ENCODE measurements at places on chromosomes 1 and 21.

DNA sequence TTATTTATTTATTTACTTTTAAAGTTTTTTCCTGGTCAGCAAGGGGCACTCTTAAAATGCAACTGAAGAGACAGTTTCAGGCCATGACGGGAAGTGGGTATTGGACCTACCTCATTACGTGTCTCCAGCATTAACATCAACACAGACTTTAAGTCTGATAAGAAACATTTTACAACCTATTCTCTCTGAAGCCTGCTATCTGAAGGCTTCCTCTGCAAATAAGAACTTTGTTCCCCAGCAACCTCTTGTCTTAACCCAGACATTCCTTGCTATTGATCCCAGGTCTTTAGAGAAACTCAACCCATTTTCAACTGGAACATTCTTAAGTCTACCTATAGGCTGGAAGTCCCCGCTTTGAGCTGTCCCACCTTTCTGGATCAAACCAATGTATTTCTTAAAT is 258.3 kb upstream of the TMPRSS15 start:
- no peak for DNase-seq

- peak; percentile 99 for DNase-seq
Measured at GRCh38 chr1:53142226-53142853, at the start of gene SLC1A7. TSS of gene SLC1A7 (minus strand) at chr1:53142638. CDS start at chr1:53142449, 189 bp downstream.

- DNase-seq: peak; percentile 43
Measured at GRCh38 chr1:54403808-54404261, 2.4 kb downstream of the SSBP3 start.

DNA sequence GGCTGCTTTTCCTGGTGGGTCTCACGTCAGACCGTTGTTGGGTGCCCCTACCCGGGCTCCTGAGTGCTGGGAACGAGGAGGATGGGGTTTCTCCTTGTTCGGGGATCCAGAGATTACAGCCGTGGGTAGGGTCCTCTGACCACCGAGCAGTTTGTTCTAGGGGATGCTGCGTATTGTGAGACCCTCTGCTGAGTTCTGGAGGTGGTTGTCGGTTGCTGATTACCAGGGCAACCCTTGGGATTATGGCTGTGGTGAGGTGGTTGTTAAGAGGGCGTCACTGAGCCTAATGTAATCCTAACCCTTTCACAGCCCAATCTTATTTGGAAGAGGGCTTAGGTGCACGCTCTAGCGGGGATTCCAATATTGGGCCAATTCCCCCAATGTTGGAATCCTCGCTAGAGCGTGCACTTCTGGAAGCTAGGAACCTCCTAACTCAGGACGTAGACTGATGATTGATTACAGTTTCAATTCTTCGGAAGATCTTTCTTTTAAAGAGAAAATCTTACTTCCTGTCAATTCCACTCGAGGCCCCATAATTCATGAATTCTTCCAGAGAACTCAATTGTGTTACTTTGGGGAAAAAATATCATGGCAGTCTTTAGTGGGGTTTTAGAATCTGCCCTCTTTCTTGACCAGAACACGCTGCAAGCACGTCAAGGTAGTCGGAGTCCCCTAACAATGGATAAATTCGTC is 483 bp downstream of the TCEANC2 start:
- peak; percentile 90 for DNase-seq

DNA sequence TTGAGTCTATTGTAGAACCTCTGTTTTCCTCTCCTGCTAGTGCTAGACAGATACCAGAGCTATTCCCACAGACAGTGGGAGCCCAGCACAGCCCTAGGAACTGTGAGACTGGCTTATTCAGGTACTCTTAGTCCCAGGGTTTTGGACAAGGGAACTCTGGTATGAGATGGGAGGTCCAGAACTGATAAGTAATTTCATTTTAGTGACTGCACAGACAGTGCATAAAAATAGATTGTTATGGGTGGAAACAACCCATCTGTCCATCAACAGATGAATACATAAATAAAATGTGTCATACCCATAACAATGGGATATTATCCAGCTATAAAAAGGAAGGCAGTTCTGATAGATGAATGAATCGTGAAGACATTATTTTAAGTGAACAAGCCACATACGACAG is 9.0 kb downstream of the EPS8L3 start:
- no peak for DNase-seq

- DNase-seq: no peak
Measured at GRCh38 chr21:38123626-38124025, 133.2 kb upstream of the KCNJ15 start.

DNA sequence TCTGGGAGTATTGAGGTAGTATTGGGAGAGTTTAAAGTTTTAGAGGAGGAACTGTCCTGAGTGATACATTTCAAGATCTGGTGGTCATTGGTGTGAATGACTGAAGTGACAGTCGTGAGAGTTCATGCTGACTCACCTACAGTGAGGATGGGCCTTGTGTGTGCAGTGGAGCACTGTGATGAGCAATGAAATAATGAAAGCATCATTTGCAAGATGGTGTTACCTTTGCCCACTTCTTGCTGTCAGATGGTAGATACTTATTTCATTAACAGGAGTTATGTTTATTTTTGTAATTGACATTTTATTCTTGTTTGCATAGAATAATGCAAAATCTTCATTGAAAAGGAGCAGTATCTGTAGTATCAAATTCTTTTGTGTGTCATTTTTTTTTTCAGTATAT is 29.0 kb downstream of the POU2F1 start:
- no peak for DNase-seq

DNA sequence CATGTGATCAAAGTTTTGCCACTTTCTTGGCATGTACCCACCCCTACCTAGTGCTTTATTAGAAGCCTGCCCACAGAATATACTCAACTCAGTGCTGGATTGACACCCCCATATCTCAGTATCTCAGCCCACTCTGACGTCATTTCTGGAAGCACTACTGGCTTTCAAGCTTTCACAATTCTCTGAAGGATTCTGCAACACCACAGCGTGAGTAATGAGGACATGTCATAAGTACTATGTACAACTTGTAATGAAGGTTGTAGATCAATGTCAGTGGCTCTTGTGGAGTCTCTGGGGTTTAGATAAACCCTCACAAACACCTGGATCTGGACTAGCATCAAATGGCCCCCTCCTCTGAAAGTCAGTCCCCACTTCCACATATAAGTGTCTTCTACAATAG is 57.2 kb downstream of the TNFSF4 start:
- no peak for DNase-seq

GRCh38 chr1:8693107-8693506 is 124.3 kb downstream of the RERE start:
- DNase-seq: no peak

GRCh38 chr1:92989936-92990583 is 28.8 kb upstream of the DIPK1A start:
- no peak for DNase-seq

DNA sequence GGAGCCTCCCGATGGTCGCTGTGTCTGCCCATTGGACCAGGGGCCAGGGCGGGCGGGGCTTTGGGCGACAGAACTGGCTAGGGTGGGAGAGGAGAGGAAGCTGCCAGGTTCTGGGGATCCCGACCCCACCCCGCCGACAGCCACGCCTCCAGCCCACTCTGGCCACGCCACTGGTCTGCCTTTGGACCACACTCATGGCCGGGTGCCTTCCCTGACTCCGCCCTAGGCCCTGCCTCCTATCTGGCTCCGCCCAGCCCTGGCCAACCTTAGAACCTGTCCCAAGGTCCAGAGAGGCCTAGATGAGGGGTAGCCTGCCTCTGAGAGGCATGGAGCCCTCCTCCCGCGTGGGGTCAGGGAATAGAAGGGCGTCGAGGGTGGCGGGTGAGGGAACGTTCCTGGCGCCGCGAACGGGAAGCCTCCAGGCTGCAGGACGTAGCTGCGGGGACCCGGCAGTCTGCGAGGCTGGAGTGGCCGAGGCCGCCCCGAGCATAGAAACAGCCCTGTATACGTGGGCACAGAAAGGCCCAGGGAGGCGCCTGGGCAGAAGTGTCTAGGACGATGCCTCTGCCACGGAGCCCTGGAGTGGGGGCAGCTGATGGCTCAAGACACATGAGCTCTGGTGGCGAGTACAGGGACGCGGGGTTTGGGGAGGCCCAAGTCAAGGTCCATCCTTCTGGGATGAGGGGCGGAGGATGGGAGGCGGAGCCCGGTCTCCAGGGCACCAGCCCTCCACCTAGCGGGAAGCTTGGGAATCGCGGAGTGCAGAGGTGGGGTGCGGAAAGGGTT is 11.5 kb upstream of the COL16A1 start:
- peak; percentile 32 for DNase-seq

- DNase-seq: peak; percentile 44
Measured at GRCh38 chr1:19219451-19219850, 9.4 kb upstream of the UBR4 start.

- peak; percentile 98 for DNase-seq
Measured at GRCh38 chr1:241513378-241513777, 6.2 kb downstream of the FH start.

- no peak for DNase-seq
Measured at GRCh38 chr1:198605406-198605805, 33.4 kb upstream of the PTPRC start.

GRCh38 chr1:7745783-7746182 is 25.3 kb upstream of the VAMP3 start:
- DNase-seq: no peak

DNA sequence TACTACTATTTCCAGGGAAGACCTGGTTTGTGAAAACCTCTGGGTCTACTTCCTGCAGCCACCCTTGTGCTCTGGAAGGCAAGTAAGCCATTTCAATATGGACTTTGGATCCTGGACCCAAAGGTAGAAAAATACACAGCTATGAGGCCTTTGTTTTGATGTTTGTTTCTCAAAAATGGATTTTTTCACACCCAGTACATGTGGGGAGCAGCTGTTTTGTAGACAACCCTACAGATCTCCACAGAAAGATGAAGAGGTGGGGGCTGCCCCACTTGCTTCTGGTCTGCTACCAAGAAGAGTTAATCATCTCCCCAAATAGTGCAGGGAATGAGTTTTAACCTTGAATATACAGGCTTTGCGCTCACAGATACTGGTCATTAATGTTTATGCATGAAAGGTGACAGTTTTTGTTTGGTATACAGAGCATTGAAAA is 29.2 kb downstream of the ZNF281 start:
- DNase-seq: no peak

DNA sequence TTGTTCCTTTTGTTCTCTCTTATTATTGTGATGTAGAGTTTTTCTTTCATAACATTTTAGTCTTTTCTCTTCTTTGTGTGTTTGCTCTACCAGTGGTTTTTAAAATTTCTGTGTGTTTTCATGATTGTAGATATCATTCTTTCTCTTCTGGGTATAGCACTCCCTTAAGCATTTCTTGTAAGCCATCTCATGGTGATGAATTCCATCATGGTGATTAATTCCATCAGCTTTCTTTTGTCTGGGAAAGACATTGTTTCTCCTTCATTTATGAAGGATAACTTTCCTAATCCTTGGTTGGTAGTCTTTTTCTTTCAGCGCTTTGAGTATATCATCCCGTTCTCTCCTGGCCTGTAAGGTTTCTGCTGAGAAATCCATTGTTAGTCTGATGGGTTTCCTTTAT is 22.7 kb downstream of the CD55 start:
- no peak for DNase-seq

GRCh38 chr1:180595966-180596365 is 35.9 kb upstream of the XPR1 start:
- no peak for DNase-seq

DNA sequence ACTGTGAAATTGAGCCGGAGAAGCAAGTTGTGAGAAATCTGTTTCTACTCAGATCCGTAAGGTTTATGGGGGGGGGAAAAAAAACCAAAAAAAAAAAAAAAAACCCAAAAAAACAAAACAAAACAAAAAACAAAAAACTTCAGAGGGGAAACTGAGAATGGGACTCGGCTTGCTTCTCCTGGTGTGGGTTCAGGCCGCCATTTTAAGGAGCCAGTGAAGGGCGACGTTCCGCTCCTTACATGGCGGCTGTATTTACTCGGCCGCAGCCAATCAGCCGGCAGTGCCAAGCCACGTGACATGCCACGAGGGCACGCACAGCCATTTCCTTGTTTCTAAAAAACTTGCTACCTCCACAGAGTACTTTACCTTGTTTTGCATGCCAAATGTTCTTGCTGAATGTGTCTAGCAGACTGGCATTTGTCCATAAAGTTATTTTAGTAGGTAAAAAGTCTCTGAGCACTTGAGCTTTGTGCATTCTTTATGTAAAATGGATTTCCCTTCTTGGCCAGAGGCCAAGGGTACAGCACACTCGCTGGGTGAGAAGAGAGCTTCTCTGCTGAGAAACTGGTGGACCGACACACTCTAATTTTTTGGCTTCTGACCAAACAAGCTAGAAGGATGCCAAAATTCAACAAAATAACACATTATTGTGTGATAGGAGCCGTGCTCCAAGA is 101.8 kb downstream of the NFIA start:
- DNase-seq: no peak

DNA sequence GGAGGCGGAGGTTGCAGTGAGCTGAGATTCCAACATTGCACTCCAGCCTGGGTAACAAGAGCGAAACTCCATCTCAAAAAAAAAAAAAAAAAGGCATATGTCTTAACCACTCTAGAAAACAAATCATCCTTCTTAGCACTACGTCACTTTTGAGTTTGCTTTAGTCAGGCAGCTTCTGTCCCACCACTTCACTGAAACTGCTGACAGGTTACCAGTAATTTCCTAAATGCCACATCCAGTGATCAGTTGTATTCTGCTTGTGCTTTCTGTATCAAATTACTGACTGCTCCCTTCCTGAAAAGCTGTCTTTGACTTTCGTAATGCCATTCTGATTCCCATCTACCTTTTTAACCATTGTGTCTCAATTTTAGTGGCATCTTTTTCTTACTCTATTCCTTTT is 21.7 kb downstream of the RCOR3 start:
- DNase-seq: no peak

GRCh38 chr1:222266223-222267196 is 281.4 kb downstream of the HHIPL2 start:
- DNase-seq: no peak

DNA sequence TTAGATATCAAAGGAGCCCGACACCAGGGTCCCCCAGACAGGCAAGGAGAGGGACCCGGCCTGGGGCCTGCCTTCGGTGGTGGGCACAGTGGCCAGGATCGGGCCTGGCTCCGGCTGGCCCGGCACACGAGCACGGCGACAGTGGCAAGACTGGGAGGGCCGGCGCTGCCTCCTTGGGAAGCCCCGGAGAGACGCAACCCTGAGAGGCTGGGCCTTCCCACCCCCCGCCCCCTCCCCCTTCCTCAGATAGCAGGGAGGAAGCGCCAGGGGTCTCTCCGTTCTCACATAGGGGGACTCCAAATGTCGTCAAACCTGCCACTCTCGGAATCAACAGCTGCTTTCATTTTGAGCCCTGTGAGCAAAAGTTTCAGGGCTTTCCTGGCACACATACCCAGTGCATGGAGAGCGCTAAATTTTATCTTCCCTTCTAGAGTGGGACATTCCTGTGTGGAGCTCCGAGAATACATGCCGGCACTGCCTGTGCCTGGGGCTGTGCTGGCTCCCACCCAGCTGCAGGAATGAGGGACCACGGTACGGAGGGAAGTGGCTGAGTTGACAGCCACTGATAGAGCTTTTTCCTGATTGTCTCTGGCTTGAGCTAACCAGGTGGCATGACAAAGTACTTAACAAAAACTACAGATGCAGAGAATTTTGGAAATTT is 62.4 kb downstream of the CD247 start:
- DNase-seq: no peak

Data from NCI-H82 (cell line).